ENCODE measurements at places on chromosomes 7 and 10.
A peak's percentile ranks its signal among the peaks of the same experiment; 100 is the strongest.

DNA sequence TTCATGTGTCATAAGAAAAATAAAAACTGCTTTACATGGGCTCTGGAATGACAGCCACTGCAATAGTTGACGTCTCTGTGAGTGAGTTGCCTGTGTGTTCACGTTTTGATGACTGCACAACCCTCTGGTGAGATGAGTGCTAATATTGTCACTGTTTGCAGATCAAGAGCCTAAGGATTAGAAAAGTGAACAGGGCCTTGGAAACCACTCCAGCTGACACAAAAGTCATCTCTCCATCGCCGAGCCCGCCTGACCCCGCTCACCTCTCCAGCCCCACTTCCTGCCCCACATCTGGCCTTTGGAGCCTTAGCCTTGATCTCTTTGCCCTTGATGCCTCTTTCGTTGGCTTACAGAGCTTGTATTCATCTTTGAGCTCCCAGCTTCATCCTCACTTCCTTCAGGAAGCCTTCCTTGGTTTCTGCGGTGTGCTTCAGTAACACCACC, 351.7 kb downstream of the TCERG1L start:
- no peak for DNase-seq

- DNase-seq, result no peak
Observed at GRCh38 chr7:42074076-42074475, 162.9 kb downstream of the GLI3 start.

- DNase-seq, result no peak
Observed at GRCh38 chr7:148422030-148422429, 168.5 kb upstream of the C7orf33 start.

- DNase-seq, result peak; percentile 56
Observed at GRCh38 chr10:95266674-95267095, 24.1 kb downstream of the PDLIM1 start.

- DNase-seq, result no peak
Observed at GRCh38 chr7:137086896-137087295, 218.4 kb downstream of the CHRM2 start.

All from neuronal stem cell (in vitro differentiated cells).